ENCODE measurements at places on chromosomes 5 and 9.

DNA sequence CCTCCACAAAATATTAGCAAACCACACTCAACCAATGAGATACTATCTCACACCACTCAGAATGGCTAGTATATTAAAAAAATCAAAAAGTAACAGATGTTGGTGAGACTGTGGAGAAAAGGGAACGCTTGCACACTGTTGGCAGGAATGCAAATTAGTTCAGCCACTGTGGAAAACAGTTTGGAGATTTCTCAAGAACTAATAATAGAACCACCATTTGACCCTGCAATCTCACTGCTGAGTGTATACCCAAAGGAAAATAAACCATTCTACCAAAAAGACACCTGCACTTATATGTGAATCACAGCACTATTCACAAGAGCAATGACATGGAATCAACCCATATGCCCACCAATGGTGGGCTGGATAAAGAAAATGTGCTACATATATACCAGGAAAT lies 393.5 kb downstream of the PDE4D start:
- DNase-seq = no peak

DNA sequence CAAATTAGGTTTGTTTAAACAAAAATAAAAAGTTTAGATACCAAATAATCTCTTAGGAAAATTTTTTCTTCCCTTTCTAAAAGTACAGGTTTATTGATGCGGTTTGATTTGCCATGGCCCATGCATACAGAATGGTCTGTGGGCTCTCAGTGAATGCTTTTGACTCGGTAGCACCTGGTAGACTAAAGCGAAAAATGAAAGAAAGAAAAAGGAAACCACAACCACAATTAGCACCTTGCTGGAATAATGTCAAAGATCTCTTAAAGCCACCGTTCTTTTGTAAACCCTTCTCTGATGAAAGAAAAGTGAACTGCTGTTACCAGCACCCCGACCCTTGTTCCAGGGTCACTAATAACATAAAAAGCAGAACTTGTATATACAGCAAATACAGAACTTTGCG lies 157.9 kb downstream of the NFIB start:
- DNase-seq = no peak

DNA sequence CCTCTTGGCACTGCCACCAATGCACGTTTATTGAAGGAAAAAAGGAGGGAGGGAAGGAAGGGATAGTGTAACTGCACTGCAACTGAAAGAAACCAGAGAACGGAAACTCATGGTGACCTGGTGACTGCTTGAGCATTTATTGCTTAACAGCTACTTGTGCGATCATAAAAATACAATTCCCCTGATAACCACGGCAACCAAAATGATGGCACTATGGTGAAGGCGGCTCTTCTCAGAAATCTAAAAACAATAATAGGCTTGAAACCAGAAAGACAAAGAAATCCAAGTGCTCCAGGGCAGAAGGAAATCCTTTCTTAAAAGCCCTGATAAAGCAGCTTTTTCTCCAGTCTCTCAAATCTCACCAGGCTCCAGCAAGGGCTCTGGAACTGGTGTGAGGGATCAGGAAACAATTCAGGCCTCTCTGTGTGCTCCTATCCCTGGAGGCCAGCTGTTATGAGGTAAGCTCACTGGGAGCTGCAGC lies 1.9 kb downstream of the FBXO10 start:
- DNase-seq = peak; percentile 44

- DNase-seq = peak; percentile 40
Measured at GRCh38 chr9:121997791-121998190, 95.3 kb downstream of the TTLL11 start.

DNA sequence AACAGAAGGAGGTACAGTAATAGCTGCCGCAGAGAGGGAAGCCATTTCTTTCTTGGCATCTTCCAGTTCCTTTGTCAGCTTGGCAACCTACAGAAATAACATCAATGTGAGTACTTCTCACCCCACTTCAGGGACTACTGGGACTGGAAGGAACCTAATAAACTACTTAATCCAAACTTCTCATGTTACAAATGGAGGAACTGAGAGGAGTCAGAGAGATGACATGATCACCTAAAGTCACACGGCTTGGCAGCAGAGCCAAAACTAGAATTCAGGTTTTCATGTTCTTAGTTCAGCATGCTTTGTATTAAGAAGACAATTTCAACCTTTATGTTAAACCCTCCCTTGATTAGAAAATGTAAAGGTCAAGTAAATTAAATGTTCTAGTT lies 44.7 kb downstream of the DIAPH1 start:
- no peak for DNase-seq

GRCh38 chr5:165526357-165526756 lies 2020.9 kb downstream of the MAT2B start:
- DNase-seq = no peak

DNA sequence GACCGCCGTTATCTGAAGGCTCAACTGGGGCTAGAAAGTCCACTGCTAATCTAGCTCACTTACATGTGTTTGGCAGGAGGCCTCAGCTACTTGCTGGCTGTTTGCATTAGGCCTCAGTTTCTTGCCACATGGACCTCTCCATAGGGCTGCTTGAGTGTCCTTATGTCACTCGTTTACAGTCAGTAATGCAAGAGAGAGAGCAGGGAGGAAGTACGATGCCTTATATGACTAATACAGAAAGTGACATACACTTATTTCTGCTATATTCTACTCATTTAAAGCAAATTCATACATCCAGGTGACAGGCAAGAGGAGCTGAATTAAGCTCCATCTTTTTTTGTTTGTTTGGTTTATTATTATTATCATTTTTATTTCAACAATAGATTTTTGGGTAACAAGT lies 179.6 kb downstream of the LURAP1L start:
- DNase-seq = no peak

DNA sequence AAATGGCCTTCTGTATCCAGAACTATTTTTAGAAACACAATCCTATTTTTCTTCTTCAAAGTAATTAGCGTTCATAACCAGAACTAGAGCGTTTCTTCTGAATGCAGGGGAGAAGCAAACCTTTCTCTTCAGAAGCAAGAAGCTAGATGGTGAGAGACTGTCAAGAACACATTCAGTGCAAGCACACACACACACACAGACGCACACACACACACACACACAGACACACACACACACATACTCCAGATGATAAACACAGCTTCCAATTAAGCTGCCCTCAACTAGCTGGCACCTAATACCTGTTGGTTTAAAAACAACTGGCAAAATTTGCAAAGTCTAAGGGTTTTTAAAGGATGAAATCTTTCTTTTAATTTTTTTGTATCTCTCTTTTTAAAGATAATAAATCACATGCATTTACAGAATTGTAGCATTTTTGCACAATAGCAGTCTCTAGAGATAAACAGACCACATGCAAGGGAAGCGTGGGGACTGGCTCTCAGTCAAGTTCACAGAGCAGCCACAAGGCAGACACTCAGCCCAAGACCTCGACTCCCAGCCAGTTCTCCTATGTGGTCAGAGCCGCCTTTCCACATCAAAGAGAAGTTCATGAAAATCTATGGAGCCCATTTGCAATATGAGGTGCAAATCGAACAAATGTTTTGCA lies 138.5 kb downstream of the TTLL11 start:
- peak; percentile 92 for DNase-seq

- peak; percentile 83 for DNase-seq
Measured at GRCh38 chr5:82386576-82386975, 108.4 kb upstream of the RPS23 start.

GRCh38 chr9:108130905-108131304 lies 641.3 kb upstream of the KLF4 start:
- no peak for DNase-seq

DNA sequence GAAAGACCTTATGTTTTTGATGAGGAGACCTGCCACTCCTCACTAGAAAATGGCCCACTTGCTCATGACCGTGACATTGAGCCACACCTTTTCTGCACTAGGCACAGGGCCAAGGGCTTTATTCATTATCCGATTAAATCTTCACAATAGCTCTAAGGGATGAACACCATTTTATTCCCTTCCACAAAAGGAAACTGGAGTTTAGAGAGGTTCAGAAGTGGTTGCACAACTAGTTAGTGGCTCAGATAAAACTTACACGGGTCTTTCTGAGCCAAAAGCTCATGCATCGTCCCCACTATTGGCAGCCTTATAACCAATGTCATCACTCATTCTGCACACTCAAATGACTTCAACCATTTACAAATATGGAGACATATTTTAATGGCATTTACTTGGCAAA lies 39.4 kb downstream of the SUSD1 start:
- DNase-seq = no peak

DNA sequence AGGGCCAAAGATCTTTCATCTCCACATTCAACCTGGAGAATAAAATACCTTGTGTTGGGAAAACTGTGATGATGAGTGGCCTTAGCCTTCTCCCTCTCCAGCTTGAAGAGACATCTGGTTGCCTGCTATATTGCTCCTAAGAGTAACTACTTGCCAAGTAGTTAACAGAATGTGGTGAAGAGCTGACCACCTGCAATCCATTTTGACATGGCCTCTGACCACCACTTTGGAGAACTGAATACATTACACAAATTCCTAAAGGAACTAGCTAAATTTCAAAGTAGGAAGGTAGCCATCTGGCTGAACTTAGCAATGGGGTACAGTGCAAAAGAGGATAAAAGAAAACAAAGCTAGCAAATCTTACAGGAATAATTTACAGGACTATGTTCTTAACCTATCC lies 7.2 kb downstream of the TBCA start:
- no peak for DNase-seq

DNA sequence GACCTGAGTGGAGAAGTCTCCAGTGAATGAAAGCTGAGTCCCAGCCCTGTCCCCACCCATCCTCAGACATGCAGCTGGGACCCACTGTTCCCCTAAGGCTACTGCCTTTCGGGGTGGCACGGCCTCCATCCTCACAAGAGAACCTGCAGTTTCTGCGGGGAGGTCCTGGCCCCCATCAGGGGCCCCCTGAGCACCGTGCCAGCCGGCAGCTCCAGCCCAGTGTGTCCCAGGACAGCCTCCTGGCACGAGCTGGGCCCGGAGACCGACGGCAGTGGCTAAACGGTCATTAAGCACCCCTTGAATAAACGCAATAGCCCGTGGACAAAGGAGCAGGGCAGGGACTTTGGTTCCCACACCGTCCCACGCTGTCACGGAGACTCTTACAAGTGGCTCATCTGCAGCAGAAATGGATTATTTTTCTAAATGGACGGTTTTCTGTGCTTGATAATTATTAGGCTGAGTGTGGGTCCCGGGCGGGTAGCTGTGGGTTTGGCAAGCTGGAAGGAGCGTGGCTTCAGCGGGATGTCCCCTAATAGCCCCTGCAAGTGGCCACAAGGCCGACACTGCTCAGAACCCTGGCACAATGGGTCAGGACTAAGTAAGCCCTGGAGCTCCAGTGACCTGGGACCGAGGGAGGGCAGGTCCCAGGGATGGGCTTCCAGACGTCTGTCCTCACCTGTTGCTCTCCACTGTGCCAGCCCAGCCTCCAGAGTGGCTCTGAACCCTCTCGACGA lies 17.4 kb downstream of the FAM78A start:
- DNase-seq = no peak

DNA sequence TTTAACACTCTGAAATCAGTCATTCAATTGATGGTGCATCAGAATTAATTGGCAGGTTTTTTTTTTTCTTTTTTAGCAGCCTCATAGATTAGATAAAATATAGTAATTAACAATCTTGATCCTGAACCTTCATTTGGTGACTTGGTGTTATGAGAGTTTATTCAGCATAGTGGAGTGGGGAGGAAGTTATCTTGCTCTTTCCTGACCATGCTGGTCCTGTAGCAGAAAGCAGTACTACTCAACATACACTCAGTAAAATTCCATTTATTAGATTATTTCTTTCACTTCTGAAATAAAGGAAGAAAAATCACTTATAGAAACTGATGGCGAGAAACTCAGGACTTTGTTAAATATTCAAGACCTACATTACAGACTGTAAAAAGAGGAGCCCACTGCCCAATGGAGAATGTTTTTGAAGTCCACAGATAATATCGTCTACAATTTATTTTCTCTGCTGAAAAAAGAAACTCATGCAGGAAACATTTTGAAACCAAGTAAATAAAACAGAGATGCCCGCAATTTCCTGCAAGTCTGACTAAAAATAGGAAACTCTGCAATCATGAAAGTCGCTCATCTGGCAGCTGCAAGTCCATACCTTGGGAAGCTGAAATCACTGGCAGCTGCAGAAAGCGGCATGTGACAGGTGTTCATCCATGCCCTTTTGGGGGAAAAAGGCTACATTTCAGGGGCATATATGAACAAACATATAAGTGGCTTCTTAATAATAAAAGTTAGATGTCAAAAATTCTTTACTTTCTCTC lies 233.2 kb upstream of the RFX3 start:
- DNase-seq = peak; percentile 44

- DNase-seq = no peak
Measured at GRCh38 chr5:56419667-56420066, 186.5 kb upstream of the ANKRD55 start.

GRCh38 chr5:88545338-88545737 lies 276.7 kb upstream of the TMEM161B start:
- no peak for DNase-seq

GRCh38 chr5:142820447-142820846 lies 50.3 kb downstream of the ARHGAP26 start:
- no peak for DNase-seq

- no peak for DNase-seq
Measured at GRCh38 chr9:19460243-19460642, 51.4 kb downstream of the ACER2 start.

- DNase-seq = no peak
Measured at GRCh38 chr9:38705917-38706316, 14.0 kb downstream of the FAM240B start.

GRCh38 chr9:129173296-129174101 lies 4.6 kb downstream of the IER5L start:
- DNase-seq = no peak

DNA sequence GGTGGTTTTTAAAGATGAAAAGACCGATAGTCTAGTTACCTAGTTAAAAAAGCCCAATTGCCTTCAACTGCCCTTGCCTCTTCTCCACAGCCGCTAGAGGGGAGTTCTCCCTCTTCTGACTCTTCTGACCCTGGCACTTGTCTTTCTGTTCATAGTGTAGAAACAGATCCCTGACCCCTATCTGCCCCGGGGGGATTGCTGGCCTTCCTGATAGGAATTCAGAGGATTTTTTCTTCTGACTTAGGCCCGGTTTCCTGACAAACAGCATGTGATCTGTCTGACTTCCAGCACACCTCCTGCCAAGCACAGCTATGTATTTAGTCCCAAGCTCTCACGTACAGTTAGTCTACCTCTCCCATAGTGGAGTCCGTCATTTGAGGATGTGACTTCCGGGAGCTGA lies 5.0 kb upstream of the TMEM268 start:
- peak; percentile 37 for DNase-seq

DNA sequence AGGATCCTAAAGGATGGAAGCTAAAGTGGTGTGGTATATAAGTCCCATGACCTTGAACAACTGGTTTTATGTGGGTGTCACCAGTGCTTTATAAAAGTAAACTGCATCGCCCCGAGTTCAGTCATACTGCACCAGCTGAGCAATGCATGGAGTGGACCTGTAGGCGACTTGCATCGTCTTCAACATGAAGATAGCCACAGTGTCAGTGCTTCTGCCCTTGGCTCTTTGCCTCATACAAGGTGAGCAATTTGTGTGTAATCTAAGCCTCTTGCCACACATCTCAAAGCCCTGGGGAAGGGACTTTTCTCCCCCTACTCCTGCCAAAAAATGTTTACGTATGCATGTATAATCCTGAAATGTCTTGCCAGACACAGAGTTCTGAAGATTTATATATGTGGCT lies at the start of gene SPINK5:
Gene SPINK5, plus strand, starts transcription at position 120 of the 400 bp plus-strand sequence. Its CDS starts 65 bp downstream, at position 185.
- DNase-seq = no peak

Data from amniotic epithelial cell (primary cell).